Omental fat pad (tissue), 4 donors: ENCODE measurements at places on chromosomes 1 and 21. TPM values are rescaled to one million over a fixed set of nuclear protein-coding genes. Genes with fewer than 3 reads are reported as not detected.

SLFNL1 gene
- 0.72 TPM for total RNA-seq

SPATA21 gene
- not detected for total RNA-seq

THRAP3 gene
- total RNA-seq, result 85.0 TPM

WNT3A gene
- total RNA-seq, result not detected

DNA sequence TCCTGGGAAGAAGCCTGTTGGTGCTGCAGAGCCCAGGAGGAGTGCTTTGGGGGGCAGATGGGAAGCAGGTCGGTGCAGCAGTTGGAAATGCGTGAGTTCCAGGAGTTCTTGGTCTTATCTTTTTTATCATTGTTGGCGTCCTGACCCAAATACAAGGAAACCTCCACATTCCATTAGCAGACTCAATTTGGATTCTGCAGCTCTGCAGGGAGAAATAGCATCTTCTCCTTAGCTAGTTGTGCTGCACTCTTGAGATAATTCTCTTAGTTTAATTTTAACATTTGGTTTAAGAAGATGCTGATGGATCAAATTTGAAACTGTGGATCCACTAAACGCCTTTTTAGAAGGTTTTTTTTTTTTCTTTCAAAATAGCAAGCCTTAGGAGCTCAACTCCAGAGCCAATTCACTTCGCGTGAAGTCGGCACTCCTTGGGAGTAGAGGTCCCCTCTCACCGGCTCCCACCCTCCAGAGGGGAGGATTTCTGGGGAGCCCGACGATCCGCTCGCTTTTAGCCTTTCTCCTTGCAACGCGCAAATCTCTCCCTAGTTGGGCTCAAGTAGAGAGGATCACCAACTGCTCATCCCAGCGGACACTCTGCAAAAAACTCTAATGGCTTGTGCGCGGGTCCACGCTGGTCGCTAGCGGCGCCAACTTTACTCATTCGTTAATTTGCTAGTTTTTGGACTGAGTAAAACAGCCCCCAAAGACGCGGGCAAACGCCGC is 1.3 kb downstream of the PLD5 start:
- no peak for DNase-seq

DNA sequence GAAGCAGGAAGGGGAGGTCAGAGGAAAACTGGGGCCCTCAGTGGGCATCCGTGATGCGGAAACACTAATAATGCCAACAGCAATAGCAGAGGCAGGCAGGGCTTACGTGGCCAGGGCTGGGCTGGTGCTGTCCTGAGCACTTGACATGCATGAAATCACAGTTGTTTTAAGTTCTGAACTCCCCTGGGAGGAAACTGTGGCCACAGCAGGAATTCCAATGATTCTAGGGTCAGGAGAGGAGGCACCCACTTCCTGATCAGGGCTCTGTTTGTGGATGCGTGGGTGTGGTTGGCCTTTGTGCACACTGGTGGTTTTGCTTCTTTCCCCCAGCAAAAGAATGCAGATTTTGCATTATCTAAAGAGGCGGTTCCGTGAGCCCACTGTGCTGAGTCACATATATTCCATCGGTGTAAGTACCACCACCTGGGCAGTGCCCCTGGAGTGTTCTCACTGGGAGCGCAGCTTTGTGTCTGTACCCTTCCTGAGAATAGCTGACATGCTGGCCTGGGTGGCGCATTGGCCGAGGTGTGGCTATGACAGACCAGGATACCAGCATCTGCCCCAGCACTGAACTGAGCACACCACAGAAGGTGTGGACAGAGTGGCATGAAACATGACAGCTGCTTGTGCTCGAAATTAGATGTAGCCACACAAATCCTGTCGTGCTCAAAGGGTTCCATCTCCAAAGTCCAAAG is 71.0 kb downstream of the PDE9A start:
- no peak for DNase-seq

DNA sequence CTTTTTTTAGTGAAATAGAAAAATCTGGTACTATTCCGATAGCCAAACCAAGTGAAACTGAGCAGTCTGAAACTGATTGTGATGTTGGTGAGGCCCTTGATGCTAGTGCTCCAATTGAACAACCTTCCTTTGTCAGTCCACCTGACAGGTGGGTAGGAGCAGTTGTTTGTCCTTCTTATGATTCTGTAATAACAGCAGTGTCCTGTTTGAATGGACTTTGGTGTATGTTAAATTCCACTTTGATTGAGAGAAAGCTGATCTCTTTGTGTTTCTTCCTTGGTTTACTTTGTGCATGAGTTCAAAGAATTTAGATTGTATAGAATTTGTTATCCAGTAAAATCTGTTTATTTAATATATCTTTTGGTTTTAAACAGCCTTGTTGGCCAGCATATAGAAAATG is 24.3 kb downstream of the SUCO start:
- no peak for DNase-seq

GRCh38 chr1:225891229-225891972 is 2.5 kb upstream of the LEFTY1 start:
- DNase-seq, result no peak

- DNase-seq, result no peak
Observed at GRCh38 chr1:114097109-114097508, 56.6 kb downstream of the SYT6 start.

GRCh38 chr1:17640393-17640792 is 100.9 kb downstream of the ARHGEF10L start:
- no peak for DNase-seq
